ENCODE measurements at places on chromosomes 1 and 21.

DNA sequence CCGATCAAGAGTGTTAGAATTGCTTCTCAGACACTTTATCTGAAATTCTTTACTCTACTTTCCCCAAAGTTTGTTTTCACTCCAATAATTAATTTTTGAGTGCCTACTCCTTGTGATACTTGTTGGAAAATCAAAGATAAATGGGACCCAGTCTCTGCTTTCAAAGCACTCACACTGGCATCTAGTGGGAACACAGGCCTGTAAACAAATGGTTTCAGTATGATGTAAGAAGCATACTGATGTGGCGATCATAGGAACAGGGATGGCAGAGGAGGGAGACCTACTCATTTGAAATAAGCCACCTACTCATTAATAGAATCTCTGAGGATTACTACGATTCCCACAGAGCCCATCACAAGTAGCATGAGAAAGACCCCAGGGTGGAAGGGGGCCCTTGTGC, 273.7 kb upstream of the ST6GALNAC5 start:
- ATAC-seq, result no peak

- ATAC-seq, result no peak
Measured at GRCh38 chr1:162135271-162135775, 65.8 kb downstream of the NOS1AP start.

- ATAC-seq, result no peak
Measured at GRCh38 chr1:1564268-1564667, 10.4 kb downstream of the SSU72 start.

GRCh38 chr21:45847870-45848269, 133.7 kb upstream of the COL6A1 start:
- no peak for ATAC-seq

Measured in activated T-helper 17 cell treated with anti-CD3 and anti-CD28 coated beads, Interleukin-2, amount 50 U/mL, for 72 hours (primary cell).